ENCODE measurements at places on chromosomes 13 and 19.

DNA sequence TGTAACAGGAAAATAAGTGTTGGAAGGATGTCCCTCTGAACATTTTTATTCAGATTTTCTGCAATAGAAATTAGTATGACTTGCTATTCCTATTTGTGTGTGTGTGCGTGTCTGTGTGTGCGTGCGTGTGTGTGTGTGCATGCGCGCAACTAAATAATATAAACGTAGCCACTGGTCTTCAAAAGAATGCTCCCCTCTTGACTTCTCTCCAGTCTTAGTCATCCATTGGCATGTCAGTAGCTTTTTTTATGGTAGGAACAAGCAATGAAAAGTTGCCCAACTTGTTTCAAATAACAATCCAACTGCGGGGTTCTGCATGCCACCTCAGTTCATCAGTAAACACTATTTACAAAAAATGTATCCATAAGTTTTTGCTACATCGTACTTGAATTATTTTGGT is 249.6 kb downstream of the GPC6 start:
- DNase-seq = no peak

GRCh38 chr19:8308891-8309291 is 733 bp upstream of the CD320 start:
- DNase-seq = no peak

DNA sequence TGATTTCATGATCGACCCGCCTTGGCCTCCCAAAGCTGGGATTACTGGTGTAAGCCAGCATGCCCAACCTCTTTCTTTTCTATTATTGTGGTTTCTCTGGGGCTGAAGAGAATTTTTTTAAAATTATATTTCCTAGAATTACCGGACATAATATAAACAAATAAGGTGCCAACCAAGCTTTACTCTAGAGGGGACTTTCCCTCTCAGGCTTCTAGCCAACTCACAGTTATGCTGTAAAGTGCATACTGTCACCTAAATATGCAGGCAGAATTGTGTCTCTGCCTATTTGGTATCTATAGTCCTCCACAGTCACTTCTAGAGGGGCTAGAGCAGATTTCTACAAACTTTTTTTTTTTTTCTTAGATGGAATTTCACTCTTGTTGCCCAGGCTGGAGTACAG is 41.6 kb upstream of the ZNF681 start:
- DNase-seq = no peak

DNA sequence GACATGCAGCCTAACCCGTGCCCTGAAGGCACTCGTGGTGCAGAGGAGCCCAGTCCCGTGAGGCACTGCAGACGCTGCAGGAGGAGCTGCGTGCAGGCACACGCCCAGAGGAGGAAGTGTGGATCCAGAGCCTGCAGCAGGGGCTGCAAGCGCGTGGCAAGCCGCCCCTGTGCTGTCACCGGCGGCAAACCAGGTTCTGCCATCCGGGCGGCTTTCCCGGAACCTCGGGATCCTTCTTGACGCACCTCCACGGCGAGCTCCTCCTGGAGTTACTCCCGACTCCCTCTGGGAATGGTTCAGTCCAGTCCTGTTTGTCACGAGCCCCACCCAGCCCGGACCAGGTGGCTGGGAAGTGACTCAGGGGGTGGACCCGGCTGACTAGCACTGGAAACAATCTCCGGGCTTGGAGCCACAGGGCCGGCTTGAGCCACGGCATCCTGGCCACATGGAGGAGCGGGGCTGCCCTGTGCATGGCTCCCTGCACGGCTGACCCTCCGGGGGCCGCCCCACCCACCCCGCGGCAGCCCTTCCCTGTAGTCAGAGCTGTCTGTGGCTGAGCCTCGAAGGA is 10.2 kb downstream of the DPP9 start:
- DNase-seq = no peak

DNA sequence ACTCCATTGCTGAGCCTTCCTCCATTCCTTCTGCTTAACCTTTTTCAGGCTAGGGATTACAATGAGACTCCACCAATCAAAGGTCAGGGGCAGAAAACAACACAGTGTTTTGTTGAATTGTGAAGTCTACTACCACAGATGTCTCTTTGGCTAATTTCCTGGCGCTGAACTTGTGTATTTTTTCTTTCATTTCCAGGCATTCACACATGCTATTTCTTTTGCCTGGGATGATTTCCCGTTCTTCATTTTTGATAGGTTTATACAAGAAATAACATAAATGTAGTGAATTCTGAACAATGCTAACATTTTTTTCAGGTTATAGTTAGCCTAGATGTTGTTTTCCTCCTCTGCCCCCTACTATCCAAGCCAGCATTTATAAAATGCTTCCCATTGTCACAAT is 64.3 kb downstream of the OLFM4 start:
- no peak for DNase-seq

- no peak for DNase-seq
These were observed 7.3 kb downstream of the PIAS4 start for GRCh38 chr19:4014541-4015491.

GRCh38 chr13:46202188-46202795 is 9.4 kb upstream of the LRRC63 start:
- no peak for DNase-seq

- no peak for DNase-seq
These were observed 126.8 kb downstream of the LMO7 start for GRCh38 chr13:75762955-75763354.

- DNase-seq = peak; percentile 78
These were observed 7.3 kb upstream of the TLE2 start for GRCh38 chr19:3036119-3036976.

DNA sequence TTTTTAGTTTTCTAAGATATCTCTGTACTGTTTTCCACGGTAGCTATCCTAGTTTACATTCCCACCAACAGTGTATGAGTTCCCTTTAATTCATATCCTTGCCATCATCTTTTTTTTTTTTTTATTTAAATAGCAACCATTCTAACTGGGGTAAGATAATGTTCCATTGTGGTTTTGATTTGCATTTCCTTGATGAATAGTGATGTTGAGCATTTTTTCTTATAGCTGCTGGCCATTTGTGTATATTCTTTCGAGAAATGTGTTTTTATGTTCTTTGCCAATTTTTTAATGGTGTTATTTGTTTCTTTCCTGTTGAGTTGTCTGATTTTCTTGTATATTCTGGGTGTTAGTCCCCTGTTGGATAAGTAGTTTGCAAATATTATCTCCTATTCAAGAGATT is 454.8 kb downstream of the DACH1 start:
- no peak for DNase-seq

- no peak for DNase-seq
These were observed 34.4 kb upstream of the VWA8 start for GRCh38 chr13:41995336-41995735.

GRCh38 chr19:4972509-4973230 is 3.8 kb downstream of the KDM4B start:
- DNase-seq = no peak

- DNase-seq = no peak
These were observed 129.1 kb downstream of the FOXO1 start for GRCh38 chr13:40537146-40537895.

DNA sequence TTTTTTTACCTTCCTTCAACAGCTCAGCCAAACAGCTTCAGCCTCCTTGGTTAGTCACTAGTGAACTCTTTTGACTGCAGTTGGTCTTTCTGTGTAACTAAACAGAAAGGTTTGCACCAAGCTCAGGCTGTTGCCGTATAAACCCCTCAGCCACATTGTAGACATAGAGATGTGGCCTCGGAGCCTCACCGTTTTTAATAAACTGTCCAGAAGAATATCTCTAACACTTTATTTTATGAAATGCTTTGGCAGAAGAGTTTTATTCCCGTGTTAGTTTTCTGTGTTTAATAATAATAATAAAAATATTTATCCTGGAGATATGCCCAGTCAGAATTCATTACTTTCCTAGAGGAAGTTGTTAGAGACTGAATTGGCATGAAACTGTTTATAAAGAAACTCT is 171.7 kb upstream of the MAB21L1 start:
- DNase-seq = no peak

Data from activated CD4-positive, alpha-beta T cell treated with anti-CD3 and anti-CD28 coated beads, Interleukin-2, amount 50 U/mL, for 24 hours (primary cell).